ENCODE measurements at places on chromosomes 4 and X.

GRCh38 chr4:111572470-111572869 is 572.8 kb upstream of the FAM241A start:
- no peak for DNase-seq

DNA sequence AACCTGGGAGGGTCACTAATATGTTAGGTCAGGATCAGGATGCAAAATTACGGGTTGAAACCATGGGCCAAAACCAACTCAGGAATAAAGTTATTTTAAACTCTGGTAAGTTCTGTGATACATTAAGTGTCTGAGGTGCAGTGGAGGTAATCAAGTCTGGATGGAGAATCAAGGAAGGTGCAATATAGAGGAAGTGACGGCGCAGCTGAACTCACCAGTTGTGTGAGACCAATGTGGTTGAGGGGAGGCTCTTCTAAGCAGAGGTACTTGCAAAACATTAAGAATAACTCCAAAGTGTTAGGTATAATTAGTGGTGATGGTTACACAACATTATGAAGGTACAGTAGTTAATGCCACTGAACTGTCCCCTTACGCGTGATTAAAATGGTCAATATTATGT is 19.7 kb downstream of the GAB3 start:
- DNase-seq = no peak

DNA sequence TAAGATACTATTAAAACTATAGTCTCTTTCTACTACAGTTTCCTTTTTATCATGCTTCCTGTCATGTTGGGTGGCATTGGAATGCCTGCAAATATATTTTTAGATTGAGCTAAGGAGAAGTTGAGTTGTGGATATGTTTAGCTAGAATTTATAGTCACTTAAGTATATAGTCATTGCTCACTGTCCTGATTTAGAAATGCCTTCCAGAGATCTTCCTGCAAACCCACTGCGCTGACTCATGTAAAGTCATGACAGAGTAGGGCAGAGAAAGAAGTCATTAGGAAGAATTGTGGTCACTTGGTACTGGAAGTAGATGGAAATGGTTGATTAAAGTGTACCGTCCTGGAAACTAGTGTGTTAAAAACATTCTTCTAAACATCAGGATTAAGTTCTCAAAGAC is 490.3 kb upstream of the PABPC4L start:
- no peak for DNase-seq

DNA sequence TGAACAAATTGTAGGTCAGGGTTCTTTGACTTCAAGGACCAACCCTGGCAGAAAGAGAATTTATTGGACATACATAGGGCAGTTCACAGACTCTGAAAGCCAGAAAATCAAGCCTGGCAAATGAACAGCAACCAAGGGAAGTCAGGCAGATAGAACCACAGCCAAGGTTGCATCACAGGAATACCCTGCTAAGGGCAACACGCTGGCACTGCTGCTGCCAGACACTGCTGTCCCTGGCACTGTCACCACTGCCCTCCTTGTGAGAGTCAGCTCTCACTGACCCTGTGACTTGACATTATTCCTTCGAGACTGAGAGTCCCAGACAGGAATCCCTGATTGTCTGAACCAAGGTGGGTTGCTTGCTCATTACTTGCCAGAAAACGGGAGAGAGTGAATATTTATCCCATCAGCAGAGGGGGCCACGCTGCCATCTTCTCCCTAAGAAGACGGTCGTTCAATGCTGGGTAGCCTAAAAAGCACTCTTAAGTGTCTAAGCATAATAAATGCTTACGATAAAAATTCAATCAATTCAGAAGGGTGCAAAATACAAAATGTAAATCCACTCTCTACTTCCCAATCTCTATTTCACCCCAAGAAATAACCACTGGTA is 23.2 kb upstream of the PTTG2 start:
- no peak for DNase-seq

DNA sequence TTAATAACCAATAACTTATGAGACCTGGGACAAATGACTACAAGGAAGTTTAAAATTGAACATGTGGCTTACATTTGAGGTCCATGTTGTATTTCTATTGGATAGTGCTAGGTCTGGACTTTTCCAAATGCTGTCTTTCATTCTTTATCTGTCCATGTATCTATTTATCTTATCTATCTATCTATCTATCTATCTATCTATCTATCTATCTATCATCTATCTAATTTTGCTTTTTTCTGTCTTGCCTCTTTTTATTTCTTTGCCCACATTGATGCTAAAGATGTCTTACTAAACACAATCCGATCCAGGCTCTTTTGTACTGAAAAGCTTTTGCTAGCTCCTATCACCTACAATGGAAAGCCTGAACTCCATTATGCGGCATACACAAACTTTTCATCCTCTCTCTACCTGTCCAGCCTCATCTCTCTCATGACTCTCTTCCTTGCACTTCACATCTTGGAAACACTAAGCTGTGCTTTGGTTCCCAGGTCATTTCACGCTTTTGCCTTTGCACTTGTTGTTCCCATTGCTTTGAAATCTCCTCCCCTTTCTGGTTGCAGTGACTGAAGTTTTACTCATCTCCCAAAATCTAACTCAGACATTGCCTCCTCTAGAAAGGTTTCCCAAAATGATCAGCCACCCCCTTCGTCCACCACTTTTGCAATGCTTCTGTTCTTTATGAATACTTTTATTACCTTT is 107.2 kb downstream of the SYNPO2 start:
- DNase-seq = no peak

DNA sequence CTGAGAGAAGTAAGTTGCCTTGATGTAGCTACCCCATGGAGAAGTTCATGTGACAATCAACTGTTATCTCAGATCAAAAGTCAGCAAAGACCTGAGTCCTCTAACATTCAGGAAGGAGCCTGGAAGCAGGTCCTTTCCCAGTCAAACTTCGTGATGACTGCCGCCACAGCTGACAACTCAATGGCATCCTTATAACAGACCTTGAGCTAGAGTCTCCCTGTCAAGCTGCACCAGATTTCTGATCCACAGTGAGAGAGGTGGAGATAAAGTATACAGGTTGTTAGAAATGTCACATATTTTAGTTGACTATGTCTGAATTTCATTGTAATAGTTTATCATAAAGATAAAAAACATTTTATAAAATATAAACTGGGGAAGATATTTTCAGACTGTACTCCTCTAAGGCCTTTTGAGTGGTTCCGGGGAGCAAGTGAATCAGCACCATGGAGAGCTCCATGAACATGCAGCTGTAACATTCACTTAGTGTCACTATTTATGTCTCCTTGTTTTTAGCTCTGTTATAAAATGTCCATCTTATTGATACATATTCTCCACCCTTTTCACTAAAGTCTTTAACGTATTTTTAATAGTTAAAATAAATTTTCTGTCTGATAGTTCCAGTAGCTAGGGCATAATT is 1653.5 kb upstream of the AGA start:
- DNase-seq = peak; percentile 34

- DNase-seq = no peak
These were observed 1018.0 kb upstream of the HS3ST1 start for GRCh38 chr4:12446657-12447185.

- no peak for DNase-seq
These were observed 63.7 kb upstream of the PDGFRA start for GRCh38 chr4:54165438-54165837.

- no peak for DNase-seq
These were observed 93.6 kb downstream of the BCOR start for GRCh38 chrX:40004246-40004535.

DNA sequence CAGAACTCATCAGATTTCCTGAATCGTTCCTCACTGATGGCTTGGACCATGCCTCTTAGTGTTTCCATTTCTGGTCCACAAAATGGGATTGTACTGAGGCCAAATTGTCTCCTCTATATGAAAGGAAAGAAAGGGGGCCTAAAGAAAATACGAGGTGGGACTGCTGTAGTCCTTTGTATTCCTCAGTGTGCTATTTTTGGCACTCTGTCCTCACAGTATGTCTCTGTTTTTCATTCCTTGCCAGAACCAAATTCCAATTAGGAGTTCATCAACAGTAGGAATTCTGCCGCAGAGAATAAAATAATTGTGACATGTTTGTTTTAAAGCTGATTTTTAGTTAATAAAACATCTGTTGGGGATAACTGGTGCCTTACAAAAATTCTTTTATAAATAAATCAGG is 515.7 kb downstream of the SMARCA1 start:
- no peak for DNase-seq

DNA sequence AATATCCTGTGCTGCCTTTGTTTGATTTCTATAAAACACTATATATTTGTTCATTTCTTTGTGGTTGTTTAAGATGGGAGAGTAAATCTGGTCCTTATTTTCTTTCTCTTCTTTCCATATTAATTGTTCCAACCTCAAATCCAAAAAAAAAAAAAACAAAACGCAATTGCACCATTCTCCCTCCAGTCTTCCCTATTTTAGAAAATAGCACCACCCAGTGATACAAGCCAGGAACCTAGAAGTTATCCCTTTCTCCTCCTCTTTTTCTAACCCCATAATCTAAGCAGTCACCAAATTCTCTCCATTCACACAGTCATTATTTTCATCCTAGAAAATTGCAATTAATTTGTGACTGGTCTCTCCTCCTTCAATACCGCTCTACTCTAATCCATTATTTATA is 107.8 kb downstream of the GABRA3 start:
- DNase-seq = no peak

- no peak for DNase-seq
These were observed 219.7 kb downstream of the NSUN7 start for GRCh38 chr4:40969501-40969900.

- DNase-seq = peak; percentile 83
These were observed 726 bp upstream of the KANTR start for GRCh38 chrX:53093177-53093655.

DNA sequence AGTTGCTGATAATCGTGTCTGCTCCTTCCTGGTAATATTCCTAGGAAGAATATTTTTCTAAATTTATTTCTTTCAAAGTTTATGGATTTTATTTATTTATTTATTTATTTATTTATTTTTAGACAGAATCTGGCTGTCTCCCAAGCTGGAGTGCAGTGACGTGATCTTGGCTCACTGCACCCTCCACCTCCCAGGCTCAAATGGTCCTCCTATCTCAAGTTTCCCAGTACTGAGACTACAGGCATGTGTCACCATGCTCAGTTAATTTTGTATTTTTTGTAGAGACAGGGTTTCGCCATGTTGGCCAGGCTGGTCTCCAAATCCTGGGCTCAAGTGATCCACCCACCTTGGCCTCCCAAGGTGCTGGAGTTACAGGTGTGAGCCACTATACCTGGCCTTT is 48.9 kb downstream of the PDLIM5 start:
- no peak for DNase-seq

GRCh38 chrX:52262195-52262546 is 77.5 kb downstream of the MAGED4 start:
- no peak for DNase-seq

DNA sequence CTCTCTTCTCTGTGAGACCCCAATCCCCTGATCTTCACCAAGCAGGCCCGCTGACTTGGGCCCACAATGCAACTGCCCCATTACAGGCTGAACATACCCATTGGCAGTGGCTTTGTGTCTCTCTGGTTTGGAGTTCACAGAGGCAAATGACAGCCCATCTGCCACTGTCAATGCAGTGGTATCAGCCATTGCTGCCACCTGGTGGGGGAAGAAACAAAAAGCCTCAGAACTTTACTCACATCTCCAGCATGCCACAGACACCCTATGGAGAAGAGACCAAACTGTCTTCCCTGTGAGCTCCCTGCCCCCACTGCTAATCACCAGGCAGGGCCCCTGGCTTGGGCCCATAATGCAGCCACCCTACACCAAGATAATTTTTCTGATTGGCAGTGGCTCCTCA is 729.3 kb upstream of the ACTRT1 start:
- DNase-seq = peak; percentile 31

- no peak for DNase-seq
These were observed 20.4 kb downstream of the MSANTD1 start for GRCh38 chr4:3269105-3269927.

DNA sequence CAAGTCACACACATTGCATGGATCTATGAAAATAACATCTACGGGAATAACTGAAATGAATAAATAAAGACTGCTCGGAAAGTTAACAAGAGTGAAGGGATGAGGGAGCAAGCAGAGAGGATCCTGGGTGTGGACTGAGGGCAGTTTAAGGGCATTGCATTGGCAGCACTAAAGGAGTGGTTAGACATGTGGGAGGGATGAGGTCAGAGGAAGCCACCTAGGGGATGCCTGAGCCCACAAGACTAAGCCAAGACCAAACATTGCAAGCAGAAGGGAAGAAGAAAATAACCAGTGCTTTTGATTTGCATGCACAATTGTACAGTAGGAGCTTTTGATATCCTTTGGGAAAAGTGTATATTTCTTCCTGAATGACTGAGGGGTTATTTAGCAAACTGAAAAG is 106.1 kb downstream of the MSL3 start:
- no peak for DNase-seq

- DNase-seq = no peak
These were observed 2136.2 kb upstream of the TENM3 start for GRCh38 chr4:180106997-180107396.

DNA sequence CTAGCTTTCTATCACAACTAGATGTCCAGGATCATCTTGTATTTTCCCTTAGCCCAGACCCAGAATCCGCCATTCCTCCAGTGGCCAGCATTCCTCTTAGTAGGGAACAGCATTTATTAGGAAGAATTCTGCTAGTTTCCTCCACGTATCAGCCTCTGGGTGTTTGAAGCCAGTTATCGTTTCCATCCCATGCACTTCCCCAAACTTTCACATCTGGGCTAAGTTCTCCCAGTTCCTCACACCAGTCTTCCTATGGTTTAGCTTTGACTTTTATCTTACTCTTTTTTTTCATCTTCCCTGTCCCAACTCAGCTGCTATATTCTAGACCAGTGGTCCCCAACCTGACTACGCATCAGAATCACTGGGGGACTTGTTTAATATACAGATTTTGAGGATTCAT is 53.5 kb upstream of the PRSS48 start:
- no peak for DNase-seq

- no peak for DNase-seq
These were observed 26.9 kb upstream of the BEX4 start for GRCh38 chrX:103187953-103188475.

DNA sequence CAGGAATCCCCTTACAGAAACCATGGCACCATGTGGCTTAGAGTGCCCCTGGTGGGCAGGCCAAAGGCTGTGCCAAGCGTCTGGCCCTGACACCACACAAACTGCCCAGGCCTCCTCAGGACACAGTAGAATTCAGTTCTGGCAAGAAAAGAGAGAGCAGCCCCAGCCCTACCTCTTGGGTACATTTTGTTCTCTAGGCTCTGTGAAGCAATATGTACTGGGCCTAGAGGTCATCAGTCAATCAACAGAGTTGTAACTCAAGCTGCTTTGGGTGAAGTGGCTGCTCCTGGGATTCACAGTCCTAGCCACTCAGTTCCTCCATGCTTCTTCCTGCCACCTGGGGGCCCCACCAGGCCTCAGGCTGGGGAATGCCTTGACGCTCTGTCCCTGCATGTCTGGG is 158.1 kb upstream of the MAMLD1 start:
- no peak for DNase-seq

- DNase-seq = peak; percentile 65
These were observed 586 bp downstream of the BCAP31 start for GRCh38 chrX:153723351-153724251.

- DNase-seq = no peak
These were observed 234.8 kb downstream of the IL15 start for GRCh38 chr4:141871086-141871770.

GRCh38 chr4:1240721-1241465 is 8.0 kb downstream of the CTBP1 start:
- DNase-seq = no peak

Measured in activated naive CD4-positive, alpha-beta T cell treated with anti-CD3 and anti-CD28 coated beads, Interleukin-2, amount 10 ng/mL, durations not matched to agents 7 days and 5 days (primary cell).